ENCODE measurements at places on chromosomes 6 and 20.

DNA sequence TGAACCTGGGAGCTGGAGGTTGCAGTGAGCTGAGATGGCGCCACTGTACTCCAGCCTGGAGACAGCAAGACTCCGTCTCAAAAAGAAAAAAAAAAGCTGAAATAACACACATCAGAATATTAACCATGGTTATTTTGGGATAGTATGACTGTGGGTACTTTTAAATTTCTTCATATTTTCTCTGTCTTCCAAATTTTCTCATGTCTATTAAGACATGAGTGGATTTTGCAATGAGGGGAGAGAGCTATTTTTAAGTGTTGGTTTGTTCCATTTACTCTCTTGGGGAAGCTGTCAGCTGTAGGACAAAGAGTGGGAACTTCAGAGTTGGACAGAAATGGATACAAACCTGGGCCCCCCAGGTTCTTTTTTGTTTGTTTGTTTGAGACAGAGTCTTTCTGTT, 10.3 kb downstream of the ADISSP start:
- DNase-seq, result no peak

- DNase-seq, result no peak
Observed at GRCh38 chr6:34333858-34334257, 58.6 kb downstream of the NUDT3 start.

DNA sequence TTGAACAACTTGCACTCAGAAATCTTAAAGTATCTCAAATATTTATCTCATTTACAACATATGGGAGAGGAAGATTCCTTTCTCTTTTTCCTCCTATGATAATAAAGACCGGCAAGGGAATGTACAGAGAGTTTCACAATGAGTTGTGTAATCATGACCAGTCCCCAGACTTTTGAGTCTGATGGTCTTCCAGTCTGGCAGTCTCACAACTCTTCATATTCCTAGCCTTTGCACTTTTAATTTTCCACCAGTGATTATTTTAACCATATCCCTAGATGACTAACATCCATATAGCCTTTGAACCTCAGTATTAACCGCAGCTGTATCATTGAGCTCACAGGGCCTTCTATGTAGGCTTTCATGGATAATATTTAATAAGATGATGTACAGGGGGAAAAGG, 278.5 kb downstream of the KHDC1L start:
- no peak for DNase-seq

GRCh38 chr6:5482619-5483018, 221.3 kb downstream of the FARS2 start:
- no peak for DNase-seq

DNA sequence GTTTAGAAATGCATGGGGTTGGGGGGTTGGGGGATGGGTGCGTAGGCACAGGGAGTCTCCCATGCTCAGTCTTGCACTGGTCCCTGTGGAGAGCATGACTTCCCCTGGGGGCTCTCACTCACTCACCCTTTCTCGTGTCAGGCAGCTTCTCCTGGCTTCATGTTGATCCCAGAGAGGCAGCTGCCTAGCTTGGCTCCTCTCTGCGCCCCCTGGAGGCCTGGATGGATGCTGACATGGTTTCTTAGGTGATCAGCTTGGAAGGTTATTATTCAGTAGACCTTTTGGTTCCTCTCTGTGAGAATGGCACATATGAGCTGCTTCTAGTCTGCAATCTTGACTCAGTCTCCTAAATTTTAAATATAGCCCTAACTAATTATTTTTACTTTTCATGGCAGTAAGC, 109.3 kb upstream of the FAM83B start:
- peak; percentile 4 for DNase-seq

- DNase-seq, result no peak
Observed at GRCh38 chr20:1844325-1845162, 50.7 kb upstream of the SIRPA start.

DNA sequence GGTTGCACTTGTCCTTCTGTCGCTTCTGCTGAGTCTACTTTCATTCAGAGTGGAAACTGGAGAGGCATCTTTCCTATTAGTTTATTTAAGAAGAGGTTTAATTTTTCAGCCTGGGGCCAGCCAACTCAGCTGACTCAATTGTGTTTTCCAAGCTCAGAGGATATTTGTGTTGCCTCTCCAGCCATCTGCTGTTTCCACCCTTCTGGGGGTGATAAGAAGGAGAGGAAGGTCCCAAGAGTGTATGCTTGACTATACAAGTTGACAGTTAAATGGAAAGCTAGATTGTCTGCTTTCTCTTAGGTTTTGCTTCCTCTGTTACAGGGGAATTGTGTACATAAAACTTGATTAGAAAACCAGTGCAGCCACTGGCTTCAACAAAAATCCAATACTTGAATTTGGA, 3.0 kb downstream of the PSMF1 start:
- no peak for DNase-seq

All from RPMI7951 (cell line).